ENCODE measurements at places on chromosomes 3 and 15.
A peak's percentile ranks its signal among the peaks of the same experiment; 100 is the strongest.

GRCh38 chr15:101206176-101206591 is 45.7 kb downstream of the CHSY1 start:
- DNase-seq = peak; percentile 83

GRCh38 chr3:184559336-184559735 is 2.2 kb upstream of the EPHB3 start:
- DNase-seq = no peak

DNA sequence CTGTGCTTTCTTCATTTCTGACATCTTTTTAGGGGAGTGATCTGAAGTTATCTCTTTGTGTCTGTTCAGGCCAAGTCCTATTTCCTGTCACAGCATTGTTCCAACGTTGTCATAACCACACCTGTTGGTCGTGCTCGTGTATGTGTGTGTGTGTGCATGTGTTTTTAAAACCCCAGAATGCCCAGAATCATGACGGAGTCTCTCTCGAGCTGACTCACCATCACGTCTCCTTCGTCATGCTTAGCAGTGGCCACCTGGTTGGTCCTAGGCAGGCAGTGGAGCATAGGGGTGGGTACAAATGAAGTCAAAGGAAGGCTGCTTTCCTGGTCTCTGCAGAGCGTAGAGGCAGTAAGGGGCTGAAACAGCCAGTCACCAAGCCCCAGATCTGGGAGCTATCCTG is 126.8 kb upstream of the ABHD17C start:
- DNase-seq = no peak

GRCh38 chr3:142115867-142116668 is 33.3 kb downstream of the TFDP2 start:
- DNase-seq = no peak

DNA sequence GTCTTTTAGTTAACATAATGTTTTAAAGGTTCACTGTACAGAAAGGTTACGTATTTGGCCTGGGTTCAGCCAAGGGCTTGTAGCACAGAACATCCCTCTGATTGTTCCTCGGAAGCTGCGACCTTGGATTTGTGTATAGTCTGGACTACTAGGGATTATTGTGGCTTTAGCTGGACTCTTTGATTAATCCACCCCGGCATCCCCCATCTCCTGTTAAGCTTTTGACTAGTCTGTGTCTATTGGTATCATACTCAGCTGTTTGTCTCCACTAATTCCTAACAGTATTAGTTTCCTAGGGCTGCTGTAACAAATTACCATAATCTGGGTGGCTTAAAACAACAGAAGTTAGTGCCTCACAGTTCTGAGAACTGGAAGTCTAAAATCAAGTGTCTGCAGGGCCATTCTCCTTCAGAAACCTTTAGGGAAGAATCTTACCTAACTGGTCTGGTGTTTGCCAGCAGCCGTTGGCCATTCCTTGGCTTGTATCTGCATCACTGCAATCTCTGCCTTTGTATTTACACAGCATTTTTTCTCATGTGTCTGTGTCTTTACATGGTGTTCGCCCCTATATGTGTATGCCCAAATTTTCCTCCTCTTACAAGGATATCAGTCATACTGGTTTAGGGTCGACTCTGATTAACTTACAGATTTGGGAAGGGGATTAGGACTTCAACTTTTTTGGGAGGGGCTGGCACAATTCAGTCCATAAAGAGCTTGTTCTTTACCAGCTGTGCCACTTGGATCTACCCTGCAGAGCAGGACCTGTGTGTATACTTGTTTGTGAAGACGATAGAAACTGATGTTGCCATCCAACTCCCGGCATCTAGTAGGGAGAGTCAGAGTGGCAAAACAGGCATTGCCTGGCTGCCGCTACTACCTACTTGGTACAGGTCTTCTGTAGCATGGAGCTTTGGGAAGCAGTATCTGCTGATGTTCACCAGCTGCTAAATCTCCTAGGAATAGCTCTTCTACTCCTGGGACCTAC is 117.8 kb downstream of the UBE2E2 start:
- DNase-seq = no peak

DNA sequence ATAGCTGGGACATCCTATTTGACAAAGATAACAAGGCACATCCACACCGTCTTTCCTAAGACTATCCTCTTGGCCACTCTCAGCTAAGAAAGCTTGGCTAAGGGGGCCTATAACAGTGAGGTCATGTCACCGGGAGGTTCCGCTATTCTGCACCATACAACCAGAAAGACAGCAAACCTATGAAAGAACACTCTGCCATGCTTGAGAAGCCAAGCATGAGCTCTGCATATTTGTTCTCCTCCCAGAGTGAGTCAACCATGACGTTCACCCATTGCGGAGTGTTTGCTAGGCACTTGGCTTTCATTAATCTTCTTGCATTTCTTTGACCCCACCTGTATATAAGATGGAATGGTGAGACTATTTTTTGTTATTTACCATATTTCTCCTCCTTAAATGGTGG is 141.2 kb downstream of the GMNC start:
- no peak for DNase-seq

DNA sequence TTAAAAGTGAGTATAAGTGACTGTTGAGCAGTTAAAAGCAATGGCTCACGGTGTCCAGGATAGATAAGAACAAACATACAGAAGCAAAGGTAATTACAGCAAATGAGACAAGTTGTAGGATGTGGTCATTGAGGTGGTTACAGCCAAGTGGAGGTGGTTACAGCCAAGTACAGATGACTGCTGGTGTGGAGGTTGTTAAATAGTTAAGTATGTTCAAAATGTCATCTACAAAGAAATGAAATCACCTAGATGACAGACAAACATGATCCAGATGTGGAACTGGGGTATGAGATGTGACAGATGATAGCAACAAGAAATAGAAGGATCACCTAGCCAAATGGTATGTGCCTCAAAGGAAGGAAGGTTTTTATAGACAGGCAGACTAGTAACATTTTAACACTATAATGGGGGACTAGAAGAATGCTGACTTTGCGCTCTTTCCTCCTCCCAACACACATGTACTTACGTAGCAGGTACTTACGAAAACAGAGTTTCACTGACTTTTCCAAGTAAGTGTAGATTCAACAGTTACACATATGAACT is 6.8 kb upstream of the ANKRD28 start:
- DNase-seq = no peak

- DNase-seq = no peak
Measured at GRCh38 chr3:50924638-50925037, 249.9 kb downstream of the DOCK3 start.

DNA sequence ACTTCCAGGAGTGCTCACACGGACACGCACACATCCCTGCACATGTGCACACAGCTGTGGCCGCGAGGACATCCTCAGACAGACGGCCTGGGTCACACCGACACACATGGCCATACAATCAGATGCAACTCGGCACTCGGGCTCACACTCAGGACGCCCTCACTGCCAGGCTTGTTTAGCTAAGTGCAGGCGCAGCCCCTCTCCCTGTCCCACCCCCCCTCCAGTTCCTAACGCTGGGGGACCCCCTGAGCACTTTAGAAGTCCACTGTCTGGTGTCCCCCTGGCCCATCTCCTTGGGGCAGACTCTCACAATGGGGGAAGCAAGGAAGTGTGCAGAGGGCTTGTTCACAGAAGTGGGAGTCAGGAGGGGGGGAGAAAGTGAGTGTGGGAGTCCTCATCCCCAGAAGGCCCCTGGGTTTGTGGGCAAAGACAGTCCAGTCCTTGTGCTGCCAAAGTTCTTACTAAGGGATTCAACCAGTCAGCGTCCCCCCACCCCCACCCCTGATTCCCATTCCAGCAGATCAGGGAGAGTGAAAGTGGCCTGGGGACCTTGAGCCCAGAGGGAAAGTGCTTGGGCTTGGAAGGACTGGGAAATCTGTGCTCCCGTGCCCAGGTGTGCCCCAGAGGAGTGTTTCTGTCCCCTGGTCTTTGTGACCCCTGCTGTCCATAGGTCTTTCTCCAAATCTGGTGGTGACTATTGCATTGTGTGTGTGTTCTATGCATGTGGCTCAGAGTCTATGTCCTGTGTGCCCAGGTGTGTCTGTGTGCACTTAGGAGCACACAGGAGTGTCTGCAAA is 767 bp upstream of the GATA2 start:
- DNase-seq = no peak

DNA sequence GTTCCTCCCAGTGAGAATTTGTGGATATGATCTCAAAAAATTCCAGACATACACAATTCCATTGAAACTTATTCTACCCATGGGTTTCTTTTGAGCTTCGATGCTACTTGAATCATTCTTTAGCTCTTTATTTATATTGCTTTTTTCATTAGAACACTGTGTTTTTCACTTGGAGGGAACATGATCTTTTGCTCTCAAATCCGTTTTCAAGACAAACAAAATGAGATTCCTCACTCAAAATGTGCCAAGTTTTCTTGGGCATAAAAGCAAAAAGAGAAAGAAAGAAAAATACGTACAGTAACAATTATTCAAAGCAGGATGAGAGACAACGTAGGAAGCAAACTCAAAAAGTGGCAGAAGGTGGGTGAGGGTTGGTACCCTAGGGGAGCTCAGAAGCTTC is 118.8 kb upstream of the PDZRN3 start:
- no peak for DNase-seq

- DNase-seq = no peak
Measured at GRCh38 chr3:33447958-33448357, 7.8 kb upstream of the UBP1 start.

DNA sequence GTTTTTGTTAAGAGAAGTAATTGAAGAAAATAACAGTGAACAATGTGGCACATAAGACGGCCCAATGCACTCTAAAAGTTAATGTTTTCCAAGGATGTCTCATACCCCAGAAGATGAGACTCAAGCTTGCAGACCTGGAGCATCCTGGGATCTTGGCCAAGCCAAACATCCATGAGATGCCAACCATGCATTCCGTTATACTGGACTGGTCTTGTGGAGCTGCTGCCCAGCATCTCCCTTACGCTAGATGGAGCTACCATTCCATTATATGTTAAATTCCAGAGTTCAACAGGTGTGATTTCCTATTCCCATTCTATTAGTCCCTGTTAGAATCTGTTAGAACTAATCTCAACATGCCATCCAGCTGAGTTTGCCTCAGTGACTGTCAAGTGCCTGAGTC is 181.8 kb downstream of the PDCD6IP start:
- DNase-seq = no peak

- DNase-seq = no peak
Measured at GRCh38 chr15:71136159-71136783, 21.0 kb downstream of the THSD4 start.

DNA sequence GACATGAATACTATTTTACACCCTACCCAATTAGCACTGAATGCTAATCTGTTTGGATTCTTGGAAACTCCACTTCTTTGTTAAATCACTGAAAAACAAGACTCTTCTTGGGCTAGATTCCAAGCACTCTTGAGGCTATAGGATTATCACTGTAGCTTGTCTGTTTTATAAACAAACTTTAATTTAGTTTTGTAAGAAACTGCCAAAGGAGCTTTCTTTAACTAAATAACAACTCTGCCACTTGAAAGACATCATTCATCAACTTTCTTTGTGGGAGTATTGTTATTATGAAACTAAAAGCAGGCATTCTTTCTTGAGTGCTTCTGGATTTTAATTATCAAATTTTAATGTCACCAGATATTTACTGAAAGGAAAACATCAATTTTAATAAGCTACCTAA is 24.1 kb downstream of the CBLB start:
- DNase-seq = no peak

DNA sequence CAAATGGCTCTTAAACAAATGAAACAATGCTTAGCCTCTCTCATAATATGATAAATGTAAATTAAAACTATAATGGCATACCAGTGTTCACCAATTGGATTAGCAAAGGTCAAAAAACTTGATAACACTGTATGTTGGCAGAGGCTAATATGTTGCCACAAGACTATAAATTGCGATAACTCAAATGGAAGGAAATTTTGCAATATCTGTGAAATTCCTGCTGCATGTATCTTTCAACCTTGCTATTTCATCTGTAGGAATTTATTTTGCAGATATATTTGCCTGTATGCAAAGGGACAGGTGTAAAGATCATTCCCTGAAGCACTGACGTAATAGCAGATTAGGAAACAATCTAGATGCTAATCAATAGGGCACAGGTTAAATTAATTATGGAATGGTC is 191.4 kb upstream of the EIF1B start:
- no peak for DNase-seq

- DNase-seq = no peak
Measured at GRCh38 chr3:194549853-194550252, 63.1 kb upstream of the ATP13A3 start.

Measured in CD4-positive, alpha-beta T cell treated with Interleukin-17A for 4 hours (primary cell).